ENCODE measurements at places on chromosomes 5 and 9.

GRCh38 chr9:111375817-111376564 is 46.0 kb upstream of the OR2K2 start:
- DNase-seq: no peak

GRCh38 chr5:60598424-60598823 is 101.5 kb downstream of the DEPDC1B start:
- no peak for DNase-seq

- no peak for DNase-seq
These were observed 519 bp downstream of the ZER1 start for GRCh38 chr9:128771094-128771721.

- no peak for DNase-seq
These were observed 18.5 kb downstream of the DDX31 start for GRCh38 chr9:132651259-132651658.

GRCh38 chr9:93218671-93219420 is 34.9 kb downstream of the WNK2 start:
- DNase-seq: peak; percentile 22

- DNase-seq: no peak
These were observed 45.2 kb upstream of the CKMT2 start for GRCh38 chr5:81187885-81188284.

DNA sequence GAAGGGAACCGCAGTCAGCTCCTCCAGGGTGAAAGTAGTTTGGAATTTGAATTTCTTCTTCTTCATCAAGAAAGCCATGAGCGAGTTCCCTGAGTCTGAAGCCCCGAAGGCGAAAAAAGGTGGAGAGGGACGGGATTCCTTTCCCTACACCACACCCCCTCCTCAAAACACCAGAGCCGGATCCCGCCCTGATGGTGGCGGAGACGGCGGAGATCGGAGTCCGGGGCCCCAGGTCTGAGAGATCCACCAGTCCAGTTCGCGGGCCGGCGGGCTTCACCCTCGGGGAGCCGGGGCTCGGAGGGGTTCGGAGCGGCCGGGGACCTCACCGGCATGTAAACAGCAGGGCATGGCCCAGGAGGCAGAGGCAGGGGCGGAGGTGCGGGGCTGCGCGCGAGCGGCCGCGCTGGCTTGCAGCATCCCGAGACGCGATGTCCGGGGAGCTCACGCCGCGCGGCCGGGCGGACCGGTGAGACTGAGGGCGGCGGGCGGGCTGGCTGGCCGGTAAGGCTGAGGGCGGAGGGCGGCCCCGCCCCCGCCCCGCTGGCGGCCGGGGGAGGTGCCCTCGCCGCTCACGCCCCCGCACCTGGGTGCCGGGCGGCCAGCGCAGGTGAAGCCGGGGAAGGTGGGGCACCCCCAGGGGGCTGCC is 606 bp downstream of the EEIG1 start:
- peak; percentile 24 for DNase-seq

GRCh38 chr9:125346080-125346732 is 84.6 kb downstream of the GAPVD1 start:
- DNase-seq: no peak

- DNase-seq: peak; percentile 78
These were observed 46.6 kb upstream of the IPPK start for GRCh38 chr9:92716557-92716956.

DNA sequence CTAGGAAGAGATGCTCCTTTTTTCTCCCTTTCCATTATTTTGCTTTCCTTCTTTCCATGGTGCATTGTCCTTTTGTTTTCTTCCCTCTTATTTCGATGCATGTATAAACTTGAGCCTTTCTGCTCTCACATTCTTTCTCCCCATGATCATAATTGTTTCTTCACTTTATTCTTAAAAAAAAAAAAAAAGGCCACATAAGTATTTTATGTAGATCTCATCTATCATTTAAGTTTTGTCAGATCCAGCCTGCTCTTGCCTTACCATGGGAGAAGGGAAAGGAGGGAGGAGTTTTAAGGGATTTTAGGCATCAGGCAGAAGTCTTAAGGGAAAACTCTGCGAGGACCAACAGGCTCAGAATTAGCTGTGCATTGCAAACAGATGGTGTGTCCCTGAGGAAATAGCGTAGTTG is 11.1 kb downstream of the TGFBR1 start:
- no peak for DNase-seq

GRCh38 chr9:131720330-131720729 is 19.5 kb downstream of the RAPGEF1 start:
- DNase-seq: no peak

- no peak for DNase-seq
These were observed 722 bp downstream of the TBC1D9B start for GRCh38 chr5:179906795-179907555.

- DNase-seq: no peak
These were observed 145.6 kb downstream of the CNTLN start for GRCh38 chr9:17280350-17281012.

All from posterior cingulate gyrus (tissue), 11 donors.